ENCODE measurements at places on chromosomes 7 and 10. TPM values are rescaled to one million over a fixed set of nuclear protein-coding genes. Genes with fewer than 3 reads are reported as not detected.

Gene EVX1
- not detected for total RNA-seq

Gene OR6V1
- not detected for total RNA-seq

Gene LIPJ
- not detected for total RNA-seq

Gene CLEC2L
- total RNA-seq: 0.20 TPM

Gene TACC2
- total RNA-seq: 11.8 TPM

Gene OR2A42
- not detected for total RNA-seq

Gene PDGFA
- 1.5 TPM for total RNA-seq

DNA sequence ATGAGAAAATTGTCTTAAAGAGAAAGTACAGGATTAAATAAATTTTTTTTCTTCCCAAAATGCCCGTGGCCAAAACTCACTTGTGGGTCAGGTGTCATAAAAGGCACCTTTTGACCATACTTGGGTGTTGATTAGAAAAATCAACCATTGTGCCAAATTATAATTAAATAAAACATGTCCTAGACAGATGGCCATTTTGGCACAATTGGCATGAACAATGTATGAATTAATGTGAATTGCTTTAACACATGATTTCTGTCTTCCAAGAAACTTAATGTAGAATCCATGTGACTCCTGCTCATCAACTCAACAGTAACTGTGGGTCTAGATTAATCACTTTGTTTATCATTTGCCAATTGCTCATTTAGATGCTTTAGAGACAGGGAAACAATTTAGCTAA is 64.0 kb downstream of the CSTF2T start:
- no peak for DNase-seq
- no peaks in the 10 kb centered on the region for H3K4me1 ChIP-seq
- no peaks in the 10 kb centered on the region for H3K27me3 ChIP-seq
- no peak overlapping the region for H3K4me3 ChIP-seq

DNA sequence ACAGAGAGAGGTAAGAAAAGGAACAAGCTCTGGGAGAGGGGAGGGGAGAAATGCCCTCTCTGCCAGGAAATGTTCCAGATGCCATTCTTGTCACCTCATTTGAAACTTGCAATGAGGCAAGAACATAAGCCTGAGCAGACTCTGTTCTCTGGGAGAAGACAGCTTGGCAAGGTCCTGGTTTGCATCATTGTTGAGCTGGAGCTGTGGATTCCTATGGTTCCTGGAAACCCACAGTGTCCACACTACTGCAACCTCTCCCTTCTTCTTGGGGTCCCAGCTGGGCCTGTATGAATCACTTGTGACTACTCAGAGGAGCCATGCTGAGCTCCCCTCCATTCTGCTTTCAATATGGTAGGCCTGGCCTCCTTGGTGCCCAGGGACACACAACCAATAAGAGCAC is 60.8 kb upstream of the HECTD2 start:
- H3K4me3 ChIP-seq: no peak overlapping the region
- H3K36me3 ChIP-seq: no peaks in the 10 kb centered on the region
- no peak for DNase-seq
- no peaks in the 10 kb centered on the region for H3K4me1 ChIP-seq
- no peaks in the 10 kb centered on the region for H3K27me3 ChIP-seq

GRCh38 chr7:122652876-122653275 is 46.0 kb downstream of the RNF133 start:
- H3K4me1 ChIP-seq: peaks cover 17% of the 10 kb centered on the region
- H3K4me3 ChIP-seq: no peak overlapping the region
- no peaks in the 10 kb centered on the region for H3K27me3 ChIP-seq

- H3K4me1 ChIP-seq: no peaks in the 10 kb centered on the region
- H3K27ac ChIP-seq: no peak overlapping the region
- H3K4me3 ChIP-seq: no peak overlapping the region
Observed at GRCh38 chr10:121053151-121053550, 202.0 kb downstream of the WDR11 start.

DNA sequence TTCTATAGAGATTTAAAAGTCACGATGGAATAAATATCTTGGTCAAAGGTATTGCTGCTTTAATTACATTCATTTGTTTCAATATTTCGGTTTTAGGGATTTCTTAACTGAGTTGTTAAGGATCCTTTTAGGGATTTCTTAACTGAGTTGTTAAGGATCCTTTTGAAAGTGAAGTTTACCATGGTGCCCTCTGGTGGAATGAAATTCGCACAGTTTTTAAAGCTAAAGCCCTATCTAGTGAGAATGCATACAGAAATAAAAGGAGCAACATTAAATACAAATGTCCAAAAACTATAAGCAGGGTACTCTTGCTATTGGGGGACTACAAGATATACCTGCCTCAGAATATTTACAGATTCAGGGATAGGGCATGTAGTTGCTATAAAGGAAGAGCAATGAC is 193.7 kb downstream of the RNLS start:
- no peaks in the 10 kb centered on the region for H3K36me3 ChIP-seq
- DNase-seq: peak; percentile 15
- peaks cover 24% of the 10 kb centered on the region for H3K4me1 ChIP-seq
- no peak overlapping the region for H3K27ac ChIP-seq
- H3K27me3 ChIP-seq: no peaks in the 10 kb centered on the region
- no peak overlapping the region for H3K4me3 ChIP-seq

- H3K27ac ChIP-seq: no peak overlapping the region
- H3K4me1 ChIP-seq: no peaks in the 10 kb centered on the region
- H3K36me3 ChIP-seq: no peaks in the 10 kb centered on the region
- H3K4me3 ChIP-seq: no peak overlapping the region
- H3K27me3 ChIP-seq: no peaks in the 10 kb centered on the region
- no peak for DNase-seq
Observed at GRCh38 chr7:137203351-137203750, 140.2 kb downstream of the PTN start.

DNA sequence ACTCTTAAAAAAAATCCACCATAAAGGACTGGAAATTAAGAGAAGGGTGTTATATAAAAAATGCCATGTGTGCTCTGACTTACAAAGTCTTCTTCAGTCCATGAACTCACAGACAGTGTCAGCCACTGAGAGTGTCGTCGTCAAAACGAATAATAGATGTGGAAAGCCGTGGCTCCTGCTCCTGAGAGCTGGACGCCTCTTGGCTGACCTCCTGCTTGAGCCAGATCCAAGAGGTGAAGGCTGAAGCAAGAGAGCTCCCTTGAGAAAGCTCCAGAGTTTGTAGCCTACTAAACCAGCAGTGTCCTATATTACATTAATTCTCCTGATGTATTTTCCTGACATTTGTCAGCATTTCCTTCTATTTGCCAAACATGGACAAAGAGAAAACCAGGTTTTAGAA is 234.3 kb upstream of the C7orf33 start:
- no peak overlapping the region for H3K4me3 ChIP-seq
- H3K36me3 ChIP-seq: no peaks in the 10 kb centered on the region
- H3K27ac ChIP-seq: no peak overlapping the region
- no peaks in the 10 kb centered on the region for H3K4me1 ChIP-seq
- DNase-seq: no peak
